Liver (tissue), 10 donors: ENCODE measurements at places on chromosomes 13 and 19. TPM values are rescaled to one million over a fixed set of nuclear protein-coding genes. Genes with fewer than 3 reads are reported as not detected.

DNA sequence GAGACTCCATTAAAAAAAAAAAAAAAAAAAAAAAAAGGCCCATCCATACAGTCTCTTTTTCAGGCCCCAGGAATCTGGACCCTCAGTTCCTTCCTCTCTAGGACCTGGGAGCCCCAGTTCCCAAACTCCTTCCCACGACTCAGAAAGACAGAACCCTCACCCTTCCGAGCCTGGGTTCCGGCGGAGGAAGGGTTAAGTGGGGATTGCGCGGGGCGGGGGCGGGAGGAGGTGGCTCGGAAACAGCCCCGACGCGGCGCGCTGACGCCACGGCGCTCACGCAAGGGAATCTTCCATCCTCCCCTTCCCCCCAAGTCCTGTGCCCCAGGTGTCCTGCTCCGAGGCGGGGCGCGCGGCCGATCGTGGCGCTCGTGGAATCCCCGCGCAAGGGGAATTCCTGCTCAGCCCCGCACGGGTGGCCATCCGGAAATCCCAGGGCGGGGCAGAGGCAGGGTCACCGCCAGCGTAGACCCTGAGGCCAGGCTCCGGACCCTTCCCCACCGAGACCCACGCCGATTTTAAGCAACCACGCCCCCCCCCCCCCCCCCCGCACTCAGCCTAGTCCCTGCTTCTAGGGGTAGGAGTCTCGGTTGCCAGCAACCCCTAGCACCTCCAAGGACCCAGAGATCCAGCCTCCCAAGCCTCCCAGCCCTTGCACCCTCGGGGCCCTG is 659 bp downstream of the NFKBID start:
- peak; percentile 60 for DNase-seq

GRCh38 chr13:102609696-102610095 is 12.9 kb downstream of the TPP2 start:
- no peak for DNase-seq

GRCh38 chr13:94315188-94315587 is 164.3 kb downstream of the DCT start:
- DNase-seq, result no peak

BRD4 gene
- total RNA-seq, result 20.7 TPM

DNA sequence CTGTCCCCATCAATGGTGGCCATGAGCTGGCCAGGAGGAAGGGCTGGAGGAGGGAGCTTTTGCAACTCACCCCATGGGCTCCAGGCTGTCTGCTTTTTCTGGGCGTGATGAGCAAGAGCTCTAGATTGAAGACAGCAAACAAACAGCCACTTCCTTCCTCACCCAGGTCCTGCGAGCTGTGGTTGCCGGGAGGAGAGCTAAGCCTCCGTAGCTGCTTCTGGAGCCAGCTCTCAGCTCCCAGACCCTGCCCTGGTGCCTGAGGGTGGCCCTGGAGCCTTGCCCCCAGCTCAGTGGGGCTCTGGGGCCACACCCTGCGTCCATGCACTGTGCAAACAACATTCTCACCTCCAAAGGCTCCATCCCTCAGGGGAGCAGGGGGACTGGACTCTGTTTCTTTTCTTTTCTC is 6.2 kb downstream of the MYO1F start:
- DNase-seq, result no peak

GRCh38 chr13:113589961-113590339 is 5.4 kb downstream of the TFDP1 start:
- no peak for DNase-seq

UGGT2 gene
- 16.7 TPM for total RNA-seq

- DNase-seq, result no peak
These were observed 81.3 kb downstream of the SLC6A16 start for GRCh38 chr19:49243726-49244125.

CADM4 gene
- total RNA-seq, result 2.8 TPM

- DNase-seq, result no peak
These were observed 13.9 kb upstream of the MADCAM1 start for GRCh38 chr19:482186-483041.

INTS6 gene
- 61.4 TPM for total RNA-seq

DNA sequence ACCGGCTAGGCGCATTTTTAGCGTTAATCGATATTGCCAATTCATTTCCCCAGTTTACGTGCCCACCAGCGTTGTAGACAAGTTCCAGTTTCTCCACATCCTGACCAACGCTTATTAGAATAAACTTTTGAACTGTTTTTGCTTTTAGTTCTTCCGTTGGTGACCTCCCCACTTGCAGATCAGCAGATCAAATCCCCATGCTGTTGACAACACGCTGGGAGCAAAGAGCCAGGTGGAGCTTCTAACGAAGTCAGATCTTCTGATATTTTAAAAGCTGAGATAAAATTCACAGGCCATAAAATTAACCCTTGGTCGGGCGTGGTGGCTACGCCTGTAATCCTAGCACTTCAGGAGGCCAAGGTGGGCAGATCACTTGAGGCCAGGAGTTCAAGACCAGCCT is 21.2 kb downstream of the RCN3 start:
- DNase-seq, result no peak

DNA sequence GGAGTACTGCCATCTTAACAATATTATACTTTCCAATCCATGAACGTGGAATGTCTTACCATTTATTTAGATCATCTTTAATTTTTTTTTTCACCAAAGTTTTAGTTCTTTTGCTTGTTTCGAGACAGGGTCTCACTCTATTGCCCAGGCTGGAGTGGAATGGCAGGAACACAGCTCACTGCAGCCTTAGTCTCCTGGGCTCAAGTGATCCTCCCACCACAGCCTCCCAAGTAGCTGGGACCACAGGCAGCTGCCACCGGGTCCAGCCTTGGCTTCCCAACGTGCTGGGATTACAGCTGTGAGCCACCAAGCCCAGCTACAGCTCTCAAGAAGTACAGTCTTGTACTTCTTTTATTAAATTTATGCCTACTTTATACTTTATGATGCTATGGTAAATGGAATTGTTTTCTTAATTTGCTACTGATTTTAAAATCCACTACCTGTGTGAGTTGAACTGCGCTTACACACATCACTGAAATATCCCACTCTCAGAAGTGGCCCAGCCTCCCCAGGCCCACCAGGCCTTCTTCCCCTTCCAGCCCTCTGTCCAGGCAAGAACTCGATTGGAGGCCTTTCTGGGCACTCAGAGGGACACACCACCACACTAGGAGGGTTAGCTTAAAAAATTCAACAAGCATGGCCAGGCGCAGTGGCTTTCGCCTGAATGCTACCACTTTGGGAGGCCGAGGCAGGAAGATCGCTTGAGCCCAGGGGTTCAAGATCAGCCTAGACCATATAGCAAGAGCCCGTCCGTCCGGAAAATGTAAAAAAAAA is 1.0 kb upstream of the PGLS start:
- no peak for DNase-seq

KLHL1 gene
- total RNA-seq, result not detected

EHD2 gene
- 6.2 TPM for total RNA-seq

- no peak for DNase-seq
These were observed 751 bp downstream of the GRAMD1A start for GRCh38 chr19:35000647-35001501.

- no peak for DNase-seq
These were observed 88.4 kb downstream of the FOXO1 start for GRCh38 chr13:40578055-40578454.

DNA sequence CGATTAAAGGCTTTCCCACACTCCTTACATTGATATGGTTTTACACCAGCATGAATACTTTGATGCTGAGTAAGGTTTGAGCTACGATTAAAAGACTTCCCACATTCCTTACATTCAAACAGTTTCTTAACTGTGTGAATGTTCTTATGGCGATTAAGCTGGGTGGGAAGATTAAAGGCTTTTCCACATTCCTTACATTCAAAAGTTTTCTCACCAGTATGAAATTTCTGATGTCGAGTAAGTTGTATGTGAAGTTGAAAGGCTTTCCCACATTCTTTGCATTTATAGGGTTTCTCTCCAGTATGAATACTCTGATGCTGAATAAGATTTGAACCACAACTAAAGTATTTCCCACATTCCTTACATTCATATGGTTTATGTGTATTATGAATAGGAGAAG is 20.0 kb downstream of the ZNF780B start:
- no peak for DNase-seq

DNA sequence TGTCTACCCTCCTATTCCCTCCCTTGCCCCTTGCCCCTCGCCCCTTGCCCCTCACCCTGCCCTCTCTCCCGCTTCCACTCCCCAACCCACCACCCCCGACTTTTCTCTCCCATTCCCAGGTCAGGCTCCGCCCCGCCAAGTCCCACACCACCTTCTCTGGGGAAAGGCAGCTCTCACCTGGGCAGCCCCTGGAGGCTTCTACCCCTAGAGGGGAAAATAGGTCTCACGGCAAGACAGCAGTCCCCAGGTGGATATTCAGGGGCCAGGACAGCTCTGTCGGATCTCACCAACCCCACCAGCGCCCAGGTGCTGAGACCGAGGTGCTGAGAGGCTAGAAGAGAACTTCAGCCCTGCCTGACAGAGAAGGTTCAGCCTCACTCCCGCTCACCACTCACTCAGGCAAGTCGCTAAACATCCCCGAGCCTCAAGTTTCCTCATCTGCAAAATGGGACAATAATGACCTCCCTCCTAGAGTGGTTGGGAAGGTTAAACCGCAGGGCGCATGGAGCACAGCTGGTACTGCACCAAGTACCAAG is 1.4 kb upstream of the ERFL start:
- DNase-seq, result no peak

DNA sequence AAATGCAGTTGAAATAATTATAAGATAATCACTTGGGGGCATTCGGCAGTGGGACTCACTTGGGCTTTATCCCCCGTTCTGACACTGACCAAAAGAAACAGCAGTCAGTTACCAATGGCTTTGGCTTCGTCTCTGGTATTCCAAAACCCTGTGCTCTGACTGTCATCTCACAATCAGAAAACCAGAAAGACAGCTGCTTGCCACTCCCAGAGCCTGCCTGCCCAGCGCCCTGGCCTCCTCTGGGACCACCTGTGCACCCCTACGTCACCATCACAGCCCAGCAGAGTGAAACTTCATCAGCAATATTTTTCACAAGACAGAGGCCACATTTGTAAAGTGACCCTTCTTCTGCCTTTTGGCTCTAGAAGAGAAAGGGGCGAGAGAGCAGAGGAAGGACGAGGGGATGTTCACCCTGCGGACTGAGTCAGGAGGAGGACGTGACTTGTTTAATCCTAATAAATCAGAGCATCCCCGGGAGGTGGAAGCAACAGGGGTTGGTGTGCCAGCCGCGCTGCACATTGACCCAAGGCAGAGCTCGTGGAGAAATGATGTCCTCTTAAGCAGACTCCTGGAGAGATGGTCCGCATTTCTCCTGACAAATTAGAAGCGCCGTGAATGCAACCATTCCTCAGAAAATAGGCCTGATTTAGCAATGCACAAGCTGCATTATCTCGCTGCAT is 397.8 kb upstream of the ZNF507 start:
- DNase-seq, result no peak

DNA sequence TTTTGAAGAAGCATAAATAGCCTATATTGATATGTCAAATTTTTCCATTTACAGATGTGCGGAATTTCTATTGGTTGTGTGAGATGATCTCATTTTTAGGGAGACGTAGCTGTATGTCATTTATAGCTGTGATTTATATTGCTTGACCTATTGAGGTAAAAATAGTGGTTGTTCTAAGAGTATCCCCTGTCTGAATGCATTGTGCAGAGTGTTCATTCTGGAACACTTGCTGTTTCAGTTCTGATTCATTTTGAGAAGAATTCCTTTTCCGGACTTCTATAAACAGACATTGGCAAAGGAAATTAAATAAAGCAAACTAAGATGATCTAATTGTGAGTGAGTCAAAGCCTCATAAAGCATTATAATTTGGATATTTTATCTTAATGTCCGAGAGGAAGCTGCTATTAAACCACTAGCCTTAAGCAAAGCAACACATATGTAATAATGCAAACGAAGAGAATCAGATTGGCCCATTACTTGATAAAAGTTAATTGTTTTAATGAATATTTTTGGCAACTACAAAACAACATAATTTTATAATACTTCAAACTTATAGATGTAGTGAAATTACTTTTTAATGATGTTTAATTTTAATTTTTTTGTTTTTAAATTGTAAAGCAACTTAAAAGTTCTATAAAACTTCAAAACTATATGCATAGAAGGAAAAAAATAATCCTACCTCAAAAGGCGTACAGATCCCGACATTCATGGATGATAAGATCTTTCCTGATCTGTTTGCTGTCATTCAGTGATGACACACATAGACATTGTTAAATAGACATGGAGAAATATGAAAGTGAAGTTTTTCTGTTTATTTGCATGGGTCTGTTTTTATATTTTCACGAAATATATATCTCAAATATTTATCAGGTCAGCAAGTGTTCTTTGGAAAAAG is 942.6 kb upstream of the SLC10A2 start:
- no peak for DNase-seq

DNA sequence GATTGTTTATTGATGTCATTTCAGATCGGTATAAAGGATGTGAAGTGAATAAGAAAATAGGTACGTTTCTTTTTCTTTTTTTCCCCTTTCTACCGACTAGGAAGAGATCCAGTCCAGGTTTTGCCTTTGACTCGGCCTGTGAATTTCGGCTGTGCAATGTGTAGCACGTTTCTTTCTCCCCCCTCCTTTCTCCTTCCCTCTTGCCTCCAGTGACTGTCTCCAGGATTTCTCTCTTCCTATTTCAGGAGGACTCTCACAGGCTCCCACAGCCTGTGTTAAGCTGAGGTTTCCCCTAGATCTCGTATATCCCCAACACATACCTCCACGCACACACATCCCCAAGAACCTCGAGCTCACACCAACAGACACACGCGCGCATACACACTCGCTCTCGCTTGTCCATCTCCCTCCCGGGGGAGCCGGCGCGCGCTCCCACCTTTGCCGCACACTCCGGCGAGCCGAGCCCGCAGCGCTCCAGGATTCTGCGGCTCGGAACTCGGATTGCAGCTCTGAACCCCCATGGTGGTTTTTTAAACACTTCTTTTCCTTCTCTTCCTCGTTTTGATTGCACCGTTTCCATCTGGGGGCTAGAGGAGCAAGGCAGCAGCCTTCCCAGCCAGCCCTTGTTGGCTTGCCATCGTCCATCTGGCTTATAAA is at the start of gene GPC6:
TSS of gene GPC6 (plus strand) at position 185 of the 657 bp plus-strand sequence.
- DNase-seq, result peak; percentile 37

CDC42EP5 gene
- total RNA-seq, result 0.28 TPM

- DNase-seq, result peak; percentile 75
These were observed 9.7 kb upstream of the USE1 start for GRCh38 chr19:17205237-17206140.
